Activated naive CD4-positive, alpha-beta T cell (primary cell): ENCODE measurements at places on chromosomes 11 and 22.

GRCh38 chr11:102724904-102725500, at the start of gene MMP8:
TSS of gene MMP8 (minus strand) at chr11:102724954. CDS start at chr11:102724855, 99 bp downstream.
- no peak for DNase-seq

DNA sequence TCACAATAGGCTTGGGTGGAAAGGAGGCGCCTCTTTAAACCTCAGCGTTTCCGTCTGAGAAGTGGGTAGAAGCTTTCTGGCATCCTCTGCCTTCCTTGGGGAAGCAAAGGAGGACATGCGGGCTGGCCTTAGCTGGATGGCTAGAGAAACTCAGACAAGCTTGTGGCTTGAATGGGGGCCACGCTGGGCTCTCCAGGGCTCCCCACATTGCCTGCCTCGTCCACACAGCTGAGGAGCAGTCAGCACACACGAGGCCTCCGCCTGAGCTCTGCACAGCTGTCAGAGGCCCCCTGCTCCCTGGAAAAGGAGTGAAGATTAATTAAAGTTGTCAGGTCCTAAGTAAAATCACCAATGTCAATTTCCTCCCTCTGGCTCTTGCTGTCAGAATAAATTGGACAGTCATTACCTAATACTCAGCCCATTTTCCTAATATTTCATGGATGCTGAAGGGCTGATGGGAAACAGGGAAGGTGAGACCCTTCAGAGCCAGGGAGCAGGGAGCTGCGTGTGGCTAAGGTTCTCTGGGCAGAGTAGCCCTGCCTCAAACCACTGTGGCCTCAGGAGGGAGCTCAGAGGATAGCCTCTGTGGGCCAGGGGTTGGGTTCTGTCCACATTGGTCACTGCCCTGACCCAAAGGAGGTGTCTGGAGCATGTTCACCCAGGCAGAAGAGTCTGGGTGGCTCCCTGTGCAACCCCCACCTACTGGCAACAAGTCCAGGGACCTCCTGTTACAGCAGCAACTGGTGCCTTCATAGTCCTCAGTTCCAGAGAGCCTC, 118.3 kb upstream of the CD82 start:
- DNase-seq: no peak

- DNase-seq: no peak
Measured at GRCh38 chr11:128357073-128357472, 230.3 kb downstream of the ETS1 start.

DNA sequence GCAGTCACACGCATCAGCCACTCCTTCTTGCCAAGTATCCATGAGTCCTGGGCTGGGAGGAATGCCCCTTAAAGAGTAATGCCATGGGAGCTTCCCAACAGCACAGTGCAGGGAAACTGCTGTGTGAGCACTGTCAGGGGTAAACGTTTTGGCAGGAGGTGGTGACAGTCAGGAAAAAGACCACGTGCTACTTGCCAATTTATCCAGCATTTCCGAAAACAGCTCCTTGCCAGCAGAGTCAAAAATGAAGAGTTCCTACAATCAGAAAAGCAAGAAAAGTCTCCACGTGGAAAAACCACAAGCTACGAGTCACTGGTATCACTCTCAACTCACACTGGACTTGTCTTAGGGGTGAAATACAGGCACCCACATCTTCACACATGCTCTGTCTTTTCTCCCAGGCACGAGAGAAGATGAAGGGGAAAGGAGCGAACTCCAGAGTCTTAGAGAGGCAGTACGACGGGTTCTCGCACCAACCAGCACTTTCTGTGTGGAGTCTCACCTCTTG, 9.9 kb downstream of the IFT27 start:
- DNase-seq: no peak

DNA sequence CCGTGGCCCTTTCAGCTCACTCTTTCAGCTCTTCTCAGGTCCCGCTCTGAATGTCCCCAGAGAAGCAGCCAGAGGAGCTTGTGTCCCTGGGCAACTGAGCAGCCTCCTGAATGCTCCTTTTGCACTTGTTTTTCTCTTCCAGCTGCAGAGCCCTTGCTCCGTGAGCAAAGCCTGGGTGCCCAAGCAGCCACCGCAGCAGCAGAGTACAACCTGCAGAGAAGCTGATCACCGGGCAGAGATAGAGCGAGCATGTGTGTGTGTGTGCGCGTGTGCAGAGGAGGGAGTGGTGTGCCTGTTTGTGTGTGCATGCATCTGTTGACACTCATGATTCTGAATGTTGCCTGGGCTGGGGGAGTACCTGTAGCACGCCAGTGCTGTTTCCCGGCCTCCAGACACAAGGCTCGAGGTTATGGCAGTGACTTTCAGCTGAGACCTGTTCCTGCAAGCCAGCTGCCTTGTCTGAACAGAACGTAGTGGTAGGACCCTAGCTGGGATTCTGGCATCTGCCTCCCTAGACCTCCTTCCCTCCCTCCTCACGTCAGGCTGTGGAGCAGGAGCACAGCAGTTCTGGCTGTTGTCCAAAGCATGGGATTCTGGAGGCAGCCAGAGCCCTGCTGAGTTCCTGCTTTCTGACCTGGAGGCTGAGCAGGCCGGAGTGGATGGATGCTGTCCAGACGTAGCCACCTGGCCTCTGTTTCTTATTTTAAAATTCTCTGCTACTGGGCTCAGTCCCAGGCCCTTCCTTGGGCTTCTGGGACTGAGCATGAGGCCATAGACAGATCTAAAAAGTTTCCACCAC, 4.5 kb upstream of the MAPK8IP1 start:
- DNase-seq: no peak

DNA sequence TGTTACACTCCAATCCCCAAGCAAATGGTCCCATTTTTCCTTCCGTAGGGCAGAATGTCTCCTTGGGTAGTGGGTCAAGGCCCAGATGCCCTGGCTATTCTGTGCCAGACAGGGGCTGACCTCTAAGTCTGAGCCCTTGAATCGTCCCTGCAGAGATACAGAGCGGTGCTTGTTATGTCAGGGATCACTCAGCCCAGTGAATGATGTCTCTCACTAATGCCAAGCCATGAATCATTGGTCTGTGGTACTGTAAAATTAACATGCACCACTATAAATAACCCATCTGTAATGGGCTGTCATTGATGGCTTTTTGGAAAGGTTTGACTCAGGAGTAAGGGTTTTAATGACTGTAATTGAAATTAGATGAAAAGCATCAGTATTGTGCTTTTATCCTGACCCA, 35.3 kb upstream of the KIRREL3 start:
- no peak for DNase-seq

DNA sequence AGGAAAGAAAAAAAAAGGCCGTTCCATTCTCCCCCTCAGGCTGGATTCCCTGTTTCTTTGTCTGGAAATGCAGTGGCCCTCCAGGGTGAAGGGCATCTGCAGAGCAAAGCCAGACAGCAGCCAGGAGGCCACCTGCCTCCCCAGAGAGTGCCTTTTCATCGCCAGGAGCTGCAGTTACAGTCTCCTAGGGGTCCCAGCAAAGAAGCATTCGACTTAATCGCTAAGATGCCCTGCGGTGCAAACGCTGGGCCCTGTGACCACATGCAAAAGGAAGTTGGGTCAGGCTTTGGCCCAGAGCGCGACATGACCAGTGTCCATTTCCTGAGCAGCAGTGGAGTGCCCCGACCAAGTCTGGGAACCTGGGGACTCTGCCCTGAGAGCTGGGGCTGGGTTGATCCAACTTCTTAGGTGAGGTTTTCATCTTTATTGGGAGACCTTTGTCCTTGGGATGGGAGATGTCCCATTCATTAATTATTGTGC, 304.6 kb downstream of the OPCML start:
- DNase-seq: no peak

GRCh38 chr11:103958475-103959215, 77.8 kb upstream of the DDI1 start:
- DNase-seq: no peak

GRCh38 chr11:132648851-132649250, 883.5 kb downstream of the OPCML start:
- DNase-seq: no peak

GRCh38 chr11:122197066-122197987, 81.3 kb upstream of the BLID start:
- no peak for DNase-seq

GRCh38 chr11:61472282-61472681, 36.3 kb upstream of the LRRC10B start:
- DNase-seq: no peak

DNA sequence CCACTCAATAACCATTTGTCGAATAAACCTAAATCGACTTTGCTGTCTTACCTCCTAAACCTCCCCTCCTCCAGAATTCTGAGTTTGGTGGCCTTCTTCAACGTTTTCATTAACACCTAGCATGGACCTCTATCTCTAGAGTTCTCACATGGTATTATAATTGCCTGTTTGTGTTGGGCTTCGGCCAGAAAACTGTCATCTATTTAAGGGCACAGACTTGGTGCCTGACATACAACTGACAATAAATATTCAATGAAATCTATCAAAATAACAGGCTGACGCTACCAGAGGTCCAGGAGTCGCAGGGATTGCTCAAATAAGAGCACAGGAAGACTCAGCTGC, 687 bp downstream of the ALKBH8 start:
- no peak for DNase-seq
